HL-60 (cell line): ENCODE measurements at places on chromosomes 6 and 20.
A peak's percentile ranks its signal among the peaks of the same experiment; 100 is the strongest.

GRCh38 chr6:85183841-85184240 is 266.0 kb upstream of the NT5E start:
- no peak for DNase-seq

GRCh38 chr6:144149558-144149893 is 791 bp upstream of the STX11 start:
- DNase-seq = no peak

GRCh38 chr20:47701612-47702011 is 83.7 kb downstream of the SULF2 start:
- no peak for DNase-seq

GRCh38 chr20:36491901-36492617 is 49.3 kb upstream of the MYL9 start:
- DNase-seq = peak; percentile 82

GRCh38 chr20:23205211-23205610 is 119.1 kb upstream of the CD93 start:
- no peak for DNase-seq
